ENCODE measurements at places on chromosomes 1 and 21. TPM values are rescaled to one million over a fixed set of nuclear protein-coding genes. Genes with fewer than 3 reads are reported as not detected.

The ATP1A4 gene
- 0.07 TPM for total RNA-seq

The SH2D5 gene
- 0.09 TPM for total RNA-seq

The PDC gene
- not detected for total RNA-seq

The TMOD4 gene
- 396 TPM for total RNA-seq

- no peak for DNase-seq
Measured at GRCh38 chr1:204335085-204335484, 24.6 kb downstream of the PLEKHA6 start.

DNA sequence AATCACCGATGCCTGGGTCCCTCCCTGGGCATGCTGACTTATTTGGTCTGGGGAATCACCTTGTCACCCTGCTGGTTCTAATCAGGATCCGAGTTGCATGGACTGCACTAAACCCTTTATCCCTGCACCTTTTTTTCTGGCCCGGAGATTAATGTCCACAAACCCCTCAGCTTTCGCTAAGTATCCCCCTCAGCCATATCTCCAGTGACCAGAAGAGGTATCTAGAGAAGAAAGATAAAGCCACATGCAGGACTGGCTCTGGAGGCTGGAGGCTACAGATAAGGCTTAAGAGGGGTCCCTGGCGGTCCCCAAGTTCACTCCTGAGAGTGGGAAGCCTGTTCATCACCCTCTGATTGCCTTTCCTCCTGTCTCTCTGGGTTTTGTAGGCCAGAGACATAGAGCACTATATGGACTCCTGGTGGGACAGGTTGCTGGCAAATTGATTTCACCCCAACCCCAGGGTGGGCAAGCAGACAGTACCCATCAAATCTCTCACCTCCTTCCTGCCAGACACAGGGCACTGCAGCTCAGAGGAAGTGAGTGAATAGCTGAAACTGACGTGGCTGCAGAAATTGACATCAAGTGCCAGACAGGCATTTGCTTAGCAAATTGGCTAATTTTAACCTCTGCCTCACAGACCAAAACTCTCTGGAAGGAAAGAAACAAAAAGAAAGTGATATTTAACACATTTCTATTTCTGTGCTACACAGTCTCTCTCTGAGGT, 38.8 kb downstream of the HMGB4 start:
- DNase-seq, result no peak

Data from psoas muscle (tissue), 8 donors.